ENCODE measurements at places on chromosomes 4 and X. TPM values are rescaled to one million over a fixed set of nuclear protein-coding genes. Genes with fewer than 3 reads are reported as not detected.
A peak's percentile ranks its signal among the peaks of the same experiment; 100 is the strongest.

DNA sequence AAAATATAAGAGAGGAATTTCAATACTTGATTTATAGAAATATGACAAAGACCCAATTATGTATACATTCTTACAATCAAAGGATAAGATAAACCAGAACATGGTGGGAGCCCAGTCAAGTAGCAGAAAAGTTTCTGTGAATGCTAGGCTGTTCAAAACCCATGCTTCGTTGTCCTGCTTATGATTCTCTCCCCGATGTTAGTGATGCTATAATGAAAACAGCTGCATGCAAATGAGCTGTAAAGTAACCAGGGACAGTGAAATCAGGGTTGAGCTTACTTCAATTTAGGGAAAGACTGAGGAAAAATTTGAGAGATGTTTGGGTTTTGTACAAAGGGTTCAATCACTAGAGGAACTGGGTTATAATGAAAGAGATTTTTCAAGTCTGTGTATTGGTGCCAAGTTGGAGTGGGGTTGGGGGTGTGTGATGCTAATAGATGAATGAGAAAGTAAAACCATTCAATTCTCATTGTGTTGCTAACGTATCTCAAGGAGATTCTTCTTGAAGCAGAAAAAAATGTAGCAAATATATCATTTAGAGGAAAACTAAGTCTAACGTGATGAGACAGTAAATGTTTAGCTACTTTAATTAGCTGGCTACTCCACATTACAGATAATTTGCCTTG is 59.3 kb upstream of the PPP1R2C start:
- no peak for DNase-seq

The ARR3 gene
- total RNA-seq = not detected

- peak; percentile 22 for DNase-seq
Observed at GRCh38 chrX:71053217-71053621, 14.9 kb downstream of the SNX12 start.

- no peak for DNase-seq
Observed at GRCh38 chr4:84634961-84635360, 52.0 kb downstream of the CDS1 start.

GRCh38 chr4:143489106-143489505 is 24.4 kb upstream of the SMARCA5 start:
- no peak for DNase-seq

The COL4A6 gene
- total RNA-seq = 5.2 TPM

The GASK1B gene
- total RNA-seq = 66.1 TPM

DNA sequence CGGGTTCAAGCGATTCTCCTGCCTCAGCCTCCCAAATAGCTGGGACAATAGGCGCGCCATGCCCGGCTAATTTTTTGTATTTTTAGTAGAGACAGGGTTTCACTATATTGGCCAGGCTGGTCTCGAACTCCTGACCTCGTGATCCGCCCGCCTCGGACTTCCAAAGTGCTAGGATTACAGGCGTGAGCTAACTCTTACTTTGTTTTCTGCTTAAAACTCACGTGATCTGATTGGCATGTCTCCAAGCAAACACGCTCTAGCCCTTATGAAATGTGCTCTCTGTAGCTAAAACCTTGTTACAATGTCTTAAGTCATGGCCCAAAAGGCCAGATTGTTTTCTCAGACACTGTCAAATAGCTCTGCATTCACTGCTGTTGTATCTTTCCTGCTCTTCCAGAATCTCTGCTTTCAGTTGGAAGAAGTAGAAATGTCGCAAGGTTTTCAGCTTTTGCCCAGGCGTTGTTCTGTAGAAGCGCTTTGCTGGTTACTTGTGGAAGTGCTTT is 39.7 kb upstream of the OGT start:
- DNase-seq = peak; percentile 8

GRCh38 chrX:23855569-23855968 is 52.2 kb downstream of the APOO start:
- DNase-seq = no peak

The BMP3 gene
- 0.04 TPM for total RNA-seq

DNA sequence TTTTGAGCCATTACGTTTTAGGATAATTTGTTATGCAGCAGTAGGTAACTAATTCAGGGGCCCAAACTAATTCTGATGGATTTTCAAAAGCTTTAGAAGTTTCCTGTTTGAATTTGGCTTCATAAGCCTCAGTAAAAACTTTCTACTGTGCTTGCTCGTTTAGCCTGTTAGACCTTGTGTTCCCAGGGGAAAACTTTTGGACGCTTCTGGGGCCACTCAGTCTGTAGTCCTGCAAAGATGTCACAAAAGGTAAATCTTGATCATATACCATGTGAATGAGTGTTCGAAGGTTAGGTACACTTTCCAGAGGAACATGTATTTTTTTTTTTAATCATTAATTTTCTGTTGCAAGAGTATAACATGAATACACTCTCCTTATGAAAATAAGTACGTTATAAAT is 70.7 kb downstream of the SUPT20HL2 start:
- DNase-seq = no peak

DNA sequence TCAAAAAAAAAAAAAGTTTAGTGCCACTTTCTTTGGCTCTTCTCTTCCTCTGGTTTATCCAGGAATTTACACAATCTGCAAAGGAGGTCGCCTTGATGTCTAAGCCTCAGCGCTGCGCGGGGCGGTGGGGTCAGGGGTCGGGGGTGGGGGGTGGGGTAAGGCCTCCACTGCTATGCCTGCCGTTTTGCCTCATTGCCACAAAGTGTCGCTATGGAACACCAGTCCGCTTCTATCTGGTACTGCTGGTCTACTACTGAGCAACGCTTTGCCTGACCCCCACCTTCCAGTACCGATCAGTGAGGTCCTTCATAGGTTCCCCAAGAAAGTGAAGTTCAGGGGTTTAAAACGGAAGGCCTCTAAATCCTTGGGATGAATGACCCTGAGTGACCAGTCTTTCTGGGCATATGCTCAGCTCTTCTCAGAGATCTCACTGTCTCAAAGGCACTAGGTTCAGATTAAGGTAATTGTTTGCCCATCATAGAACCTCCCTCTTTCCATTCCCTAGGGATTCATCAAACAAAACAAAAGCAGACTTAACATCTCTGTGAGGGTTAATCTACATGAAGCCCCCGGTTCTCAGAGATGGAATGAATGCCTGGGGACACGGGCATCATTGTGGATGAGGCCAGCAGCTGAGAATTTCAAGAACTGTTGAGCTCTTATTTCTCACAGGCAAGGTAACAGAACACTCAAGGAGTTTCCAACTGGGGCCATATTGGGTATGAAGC is 16.9 kb upstream of the TSR2 start:
- DNase-seq = no peak

DNA sequence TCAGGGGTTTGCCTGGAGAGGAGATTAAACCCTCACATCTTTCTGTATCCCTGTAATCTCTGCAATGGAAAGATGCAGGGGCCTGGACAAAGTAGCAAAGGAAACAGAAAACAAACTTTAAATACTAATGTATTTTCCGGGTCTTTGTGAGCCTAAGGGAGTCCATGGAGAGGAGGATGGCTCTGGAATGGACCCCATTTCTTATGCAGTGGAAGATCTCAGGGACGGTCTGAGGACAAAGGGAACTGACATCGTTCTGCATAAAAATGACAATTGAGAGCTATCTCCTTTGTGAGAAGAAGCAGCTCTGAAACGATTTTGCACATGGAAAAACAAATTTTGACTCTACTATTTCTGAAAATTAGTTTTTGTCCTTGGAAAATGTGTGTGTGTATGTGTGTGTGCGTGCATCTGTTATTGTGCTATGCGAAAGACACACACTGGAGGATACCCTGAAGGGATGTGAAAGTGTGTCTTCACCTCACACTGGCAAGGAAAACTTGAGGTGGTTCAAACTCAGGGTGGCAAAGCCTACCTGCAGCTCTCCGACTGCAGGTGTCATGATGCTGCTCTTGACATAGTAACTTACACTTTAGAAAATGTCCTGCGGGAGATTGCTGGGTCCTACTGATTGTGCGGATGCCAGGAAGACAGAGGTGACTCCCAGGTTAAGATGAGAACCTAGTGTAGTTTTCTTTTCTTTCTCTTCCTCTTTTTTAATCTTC is 126.4 kb upstream of the JADE1 start:
- no peak for DNase-seq

The FUNDC1 gene
- 30.2 TPM for total RNA-seq

The ITIH6 gene
- total RNA-seq = not detected

DNA sequence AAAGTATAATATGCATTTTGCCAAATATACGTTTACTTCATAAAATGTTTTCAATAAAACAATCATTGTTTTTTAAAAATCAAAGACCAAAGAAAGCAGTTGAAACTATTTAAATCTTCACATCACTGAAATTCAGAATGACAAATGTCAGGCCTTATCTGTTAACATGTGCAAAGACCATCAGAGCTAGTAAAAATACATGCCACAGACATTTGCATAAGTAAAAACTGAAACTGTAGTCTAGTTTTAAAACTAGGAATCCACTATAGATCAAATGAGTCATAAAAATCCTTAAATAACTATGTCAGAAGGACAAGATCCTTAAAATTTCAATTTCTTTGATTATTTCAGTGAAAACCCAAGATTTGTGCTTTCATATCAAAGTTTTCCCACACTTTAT is 24.8 kb downstream of the KLHL15 start:
- no peak for DNase-seq

The DKK2 gene
- 0.40 TPM for total RNA-seq

GRCh38 chr4:159169404-159170302 is 66.8 kb downstream of the RAPGEF2 start:
- no peak for DNase-seq

The AIFM1 gene
- 138 TPM for total RNA-seq

GRCh38 chr4:185654965-185655554 is 119.8 kb upstream of the PDLIM3 start:
- DNase-seq = no peak

GRCh38 chr4:87839592-87839946 is 6.8 kb downstream of the MEPE start:
- no peak for DNase-seq

The CT45A2 gene
- not detected for total RNA-seq

- no peak for DNase-seq
Observed at GRCh38 chr4:153465140-153465539, 1.0 kb upstream of the TMEM131L start.

The OSTC gene
- total RNA-seq = 56.7 TPM

- DNase-seq = no peak
Observed at GRCh38 chr4:80268081-80268823, 1.8 kb downstream of the FGF5 start.

GRCh38 chr4:154005171-154005520 is 216.3 kb upstream of the SFRP2 start:
- DNase-seq = no peak

The SSX4 gene
- total RNA-seq = not detected

The TLR3 gene
- total RNA-seq = 18.6 TPM

GRCh38 chr4:52111995-52112394 is 60.9 kb downstream of the SPATA18 start:
- no peak for DNase-seq

The TMPRSS11D gene
- not detected for total RNA-seq

DNA sequence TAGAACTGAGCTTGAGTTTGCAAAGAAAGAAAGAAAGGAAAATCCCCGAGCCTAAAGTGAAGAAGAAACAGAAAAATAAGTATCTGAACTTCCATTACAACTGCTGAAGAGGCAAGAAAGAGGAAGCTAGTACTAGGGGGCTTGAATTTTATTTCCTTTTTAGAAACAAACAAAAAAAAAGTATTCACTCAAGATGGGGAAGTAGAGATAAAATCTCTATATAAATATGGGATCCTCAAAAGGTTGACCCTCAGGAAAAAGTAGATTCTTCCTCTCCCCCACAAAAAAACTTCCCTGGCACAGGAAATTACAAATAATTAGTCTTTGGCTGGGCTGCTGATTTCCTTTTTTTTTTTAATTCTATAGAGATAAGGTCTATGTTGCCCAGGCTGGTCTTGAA is 16.0 kb downstream of the LRBA start:
- DNase-seq = no peak

The TMEM35A gene
- not detected for total RNA-seq

DNA sequence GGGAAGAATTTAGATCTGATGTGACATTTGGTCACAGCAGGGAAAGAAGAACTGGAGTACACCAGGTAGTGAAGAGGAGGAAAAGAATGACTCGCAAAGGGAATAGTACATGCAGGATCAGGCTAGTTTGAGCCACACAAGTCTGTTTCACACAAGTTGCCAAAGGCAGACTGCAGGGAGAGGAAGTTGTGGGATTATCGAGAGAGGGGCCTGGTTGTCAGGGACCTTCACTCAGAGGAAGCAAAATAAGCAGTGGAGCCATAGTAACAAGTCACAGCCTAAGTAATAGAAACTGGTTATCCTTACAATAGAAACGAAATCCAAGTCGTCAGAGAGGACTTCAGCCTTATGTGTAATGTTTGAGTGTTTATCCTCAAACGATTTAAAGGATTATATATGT is 316.7 kb upstream of the HTR2C start:
- DNase-seq = no peak

The PCDH7 gene
- total RNA-seq = 51.4 TPM

- no peak for DNase-seq
Observed at GRCh38 chr4:56272003-56272402, 115.3 kb downstream of the AASDH start.

GRCh38 chr4:26051240-26051639 is 137.2 kb downstream of the SMIM20 start:
- DNase-seq = no peak

The MAP9 gene
- 12.0 TPM for total RNA-seq

DNA sequence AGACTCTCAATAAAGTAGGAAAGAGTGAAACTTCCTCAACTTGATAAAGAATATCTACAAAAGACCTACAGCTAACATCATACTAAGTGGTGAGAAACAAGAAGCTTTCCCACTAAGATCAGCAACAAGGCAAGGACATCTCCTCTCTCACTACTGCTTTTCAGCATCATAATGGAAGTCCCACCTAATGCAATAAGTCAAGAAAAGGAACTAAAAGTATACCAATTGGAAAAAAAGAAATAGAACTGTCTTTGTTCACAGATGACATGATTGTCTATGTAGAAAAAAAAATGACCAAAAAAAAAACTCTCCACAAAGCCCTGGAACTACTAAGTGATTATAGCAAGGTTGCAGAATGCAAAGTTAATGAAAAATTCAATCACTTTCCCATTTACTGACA is 25.1 kb upstream of the SH3RF1 start:
- no peak for DNase-seq

- no peak for DNase-seq
Observed at GRCh38 chr4:114684462-114684861, 85.9 kb downstream of the UGT8 start.

The HTN1 gene
- total RNA-seq = not detected

DNA sequence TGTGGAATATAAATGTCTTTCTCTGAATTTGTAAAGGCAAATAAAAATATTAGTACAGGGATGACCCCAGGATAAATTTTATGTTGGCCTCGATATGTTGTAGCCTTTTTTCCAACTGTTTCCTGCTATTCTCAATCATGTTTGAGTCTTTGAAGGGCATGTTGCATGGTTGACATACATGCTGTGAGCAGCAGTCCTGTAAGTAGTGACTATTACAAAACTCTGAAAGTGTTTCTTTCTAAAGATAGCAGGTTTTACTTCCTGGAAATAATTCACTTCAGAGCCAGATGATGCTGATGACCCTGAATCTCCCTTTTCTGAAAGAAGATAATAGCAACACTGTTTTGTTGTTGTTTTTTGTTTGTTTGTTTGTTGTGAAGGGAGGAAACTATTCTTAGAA is 393.0 kb upstream of the GNPDA2 start:
- DNase-seq = no peak

DNA sequence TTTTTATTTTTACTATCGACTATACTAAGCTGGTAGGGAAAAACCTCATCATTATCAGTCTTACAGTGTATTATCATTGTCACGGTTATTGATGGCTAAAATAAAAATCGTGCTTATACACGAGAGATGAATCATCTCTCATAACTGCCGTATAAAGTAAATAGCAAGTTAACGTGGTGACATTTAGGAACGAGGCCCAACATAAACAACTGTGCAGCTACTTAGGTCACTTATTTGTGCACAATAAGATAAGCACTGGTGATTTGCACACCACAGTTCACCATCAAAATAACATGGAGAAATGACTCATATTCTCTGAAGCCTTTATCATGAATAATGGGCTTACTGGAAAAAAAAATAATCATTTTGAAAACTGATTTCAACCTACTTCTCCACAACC is 482.0 kb upstream of the TENM3 start:
- no peak for DNase-seq

All from heart left ventricle (tissue), 16 donors.